ENCODE measurements at places on chromosomes 3 and 15.

DNA sequence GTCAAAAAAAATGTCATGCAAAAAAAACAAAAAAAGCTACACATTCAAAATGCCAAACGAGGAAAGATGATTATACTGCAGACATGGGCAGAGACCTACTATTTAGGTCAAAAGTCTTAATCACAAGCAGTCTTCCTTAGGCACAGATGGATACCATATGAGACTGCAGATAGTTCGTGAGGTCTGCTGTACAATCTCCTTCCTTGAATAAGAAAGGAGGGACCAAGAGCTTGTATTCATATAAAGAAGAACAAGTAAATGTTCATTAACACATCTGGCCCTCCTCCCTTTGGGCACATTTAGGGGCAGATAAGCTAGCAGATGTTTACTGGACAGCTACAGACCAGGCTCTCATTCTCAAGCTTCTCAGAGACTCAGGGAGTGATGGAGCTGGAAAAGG lies 45.3 kb downstream of the ANXA2 start:
- DNase-seq = no peak

DNA sequence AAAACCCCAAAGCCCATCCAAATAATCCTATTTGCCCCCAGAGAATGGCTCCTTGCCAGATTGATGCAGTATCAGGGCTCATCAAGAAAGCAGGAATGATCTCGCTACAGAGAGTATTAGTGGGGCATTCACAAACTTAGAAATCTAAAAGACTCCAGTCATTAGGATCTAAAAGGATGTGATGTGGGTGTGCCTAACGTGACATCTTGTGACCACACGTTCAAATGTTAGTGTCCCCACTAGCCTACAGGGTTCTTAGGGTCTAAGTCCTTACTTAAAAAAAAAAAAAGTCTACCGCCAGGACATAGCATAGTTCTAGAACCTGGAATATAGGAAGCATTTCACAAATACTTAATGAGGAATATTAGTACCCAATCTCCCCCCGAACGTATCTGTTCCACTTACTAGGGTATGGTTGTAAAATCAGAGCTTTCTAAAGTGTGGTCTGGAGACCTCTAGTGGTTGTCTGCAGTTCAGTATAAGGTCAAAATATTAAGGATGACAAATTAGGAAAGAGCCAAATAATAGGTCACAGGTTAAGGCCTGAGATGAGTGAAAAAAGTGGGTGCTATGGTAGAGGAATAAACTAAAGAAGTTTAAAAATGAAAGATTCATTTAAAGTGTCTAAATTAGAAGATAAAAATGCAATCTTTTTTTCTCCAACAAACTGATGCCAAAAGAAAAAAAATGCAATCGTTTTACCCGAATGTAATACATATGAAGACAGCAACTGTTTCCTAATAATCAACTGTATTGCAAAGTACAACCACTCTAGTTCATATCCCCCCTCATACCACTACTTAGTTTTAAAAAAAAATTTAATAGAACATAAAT lies 4.2 kb upstream of the CHRM5 start:
- no peak for DNase-seq

GRCh38 chr15:72156928-72157327 lies 38.7 kb downstream of the SENP8 start:
- no peak for DNase-seq

DNA sequence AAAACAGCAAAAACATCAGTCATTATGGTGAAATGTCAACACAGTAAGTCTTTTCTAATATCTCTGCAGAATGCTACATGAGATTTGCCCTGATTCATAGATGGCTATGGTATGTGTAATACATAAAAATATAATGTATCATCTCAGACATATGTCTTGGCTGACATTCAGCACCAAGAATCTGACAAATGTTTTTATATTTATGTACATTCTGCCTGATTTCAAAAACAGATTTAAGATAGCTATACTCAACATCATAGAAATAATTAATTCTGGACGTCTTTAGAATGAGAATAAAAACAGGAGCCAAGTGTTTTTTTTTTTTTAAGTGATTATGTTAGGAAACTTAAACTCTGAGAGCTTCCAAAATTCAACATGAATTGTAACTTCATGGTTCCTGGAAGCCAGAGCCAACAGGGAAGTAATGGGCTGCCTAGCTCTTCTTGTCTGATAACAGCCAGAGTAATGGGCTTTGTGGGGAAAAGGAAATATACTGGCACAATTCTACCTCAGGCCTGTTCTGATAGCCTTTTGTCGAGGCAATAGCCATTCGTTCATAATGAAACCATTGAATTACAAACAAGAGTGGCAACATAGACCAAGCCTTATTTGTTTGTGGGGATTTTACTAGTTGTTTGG lies 184.4 kb downstream of the VGLL4 start:
- DNase-seq = no peak

DNA sequence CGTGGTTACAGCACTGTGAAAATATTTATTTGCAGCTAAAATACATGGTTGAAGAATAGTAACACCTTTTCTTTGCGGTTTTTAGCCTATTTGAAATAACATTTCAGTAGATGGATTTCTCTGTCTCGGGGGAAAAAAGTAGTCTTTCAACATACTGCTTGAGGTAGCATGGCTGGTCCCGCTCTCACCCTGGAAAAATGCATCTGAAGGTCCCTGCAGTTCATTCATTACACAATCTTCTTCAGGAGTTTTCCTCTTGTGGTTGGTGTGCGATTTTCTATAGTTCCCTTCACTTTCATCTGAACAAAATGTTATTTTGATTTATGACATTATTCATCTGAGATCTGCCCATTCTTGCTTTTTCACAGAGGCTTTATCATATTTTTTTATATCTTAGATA lies 75.9 kb downstream of the STRIT1 start:
- DNase-seq = no peak

- DNase-seq = no peak
Observed at GRCh38 chr15:59259137-59259943, 52.7 kb downstream of the LDHAL6B start.

DNA sequence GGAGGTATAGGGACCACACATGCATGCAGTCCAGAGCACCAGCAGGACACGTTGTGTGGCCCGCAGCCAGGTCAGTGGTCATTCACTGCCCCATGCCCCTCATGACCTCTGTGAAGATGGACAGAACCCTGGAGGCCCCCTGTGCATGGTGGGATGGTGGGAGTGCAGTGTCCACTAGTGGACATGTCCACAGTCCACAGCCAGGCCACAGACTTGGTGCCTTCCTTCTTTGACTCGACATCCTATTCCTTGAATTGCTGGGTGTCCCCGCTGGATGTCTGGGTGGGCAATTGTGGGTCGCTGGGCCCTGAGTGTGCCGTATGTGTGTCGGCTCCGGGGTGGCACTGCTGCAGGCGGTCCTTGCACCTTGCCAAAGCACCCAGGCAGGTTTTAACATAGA lies 35.7 kb downstream of the KLF15 start:
- DNase-seq = no peak

- no peak for DNase-seq
Observed at GRCh38 chr3:156030723-156031122, 89.7 kb upstream of the KCNAB1 start.

DNA sequence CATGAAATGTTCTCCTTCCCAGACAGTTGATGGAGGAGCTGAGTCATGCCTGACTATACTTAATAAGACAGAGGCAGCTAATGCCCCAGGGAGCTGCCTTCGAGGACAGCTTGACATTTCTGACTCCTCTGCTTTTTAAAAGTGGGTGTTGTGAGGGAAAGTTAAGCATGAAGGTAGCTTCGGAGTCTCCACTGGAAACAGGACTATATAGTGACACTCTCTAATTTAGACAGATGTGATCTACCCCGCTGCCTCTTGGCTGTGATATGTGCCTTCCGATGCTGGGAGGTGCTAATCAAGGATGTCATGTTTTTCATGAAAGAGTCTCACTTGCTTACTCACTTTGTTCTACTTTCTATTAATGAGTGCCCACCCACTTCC lies 72.7 kb downstream of the IL1RAP start:
- DNase-seq = no peak

GRCh38 chr3:67094774-67095173 lies 96.7 kb downstream of the KBTBD8 start:
- no peak for DNase-seq

- no peak for DNase-seq
Observed at GRCh38 chr3:8649757-8650156, 5.2 kb upstream of the SSUH2 start.

DNA sequence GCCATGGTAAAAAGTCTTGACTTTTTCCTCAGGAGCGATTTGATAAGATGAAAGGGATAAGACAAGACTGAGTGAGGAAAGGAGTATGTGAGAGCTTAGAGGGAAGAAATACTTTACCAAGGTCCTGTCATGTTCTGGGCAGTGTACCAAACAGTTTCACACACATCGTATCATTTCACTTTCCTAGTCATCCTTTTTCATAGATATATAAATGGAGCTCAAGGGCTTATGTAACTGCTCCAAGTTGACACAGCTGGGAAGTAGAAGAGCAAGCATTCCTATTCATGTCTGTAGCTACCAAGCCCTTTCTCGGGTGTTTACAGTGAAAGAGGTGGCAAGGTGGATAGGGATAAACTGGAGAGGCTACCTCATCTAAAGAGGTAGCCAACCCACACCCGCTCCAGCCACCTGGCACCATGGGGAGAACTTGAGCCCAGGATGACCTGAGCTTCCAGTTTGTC lies 57.4 kb downstream of the MRPS25 start:
- no peak for DNase-seq

- no peak for DNase-seq
Observed at GRCh38 chr3:126969586-126969985, 13.3 kb upstream of the PLXNA1 start.

DNA sequence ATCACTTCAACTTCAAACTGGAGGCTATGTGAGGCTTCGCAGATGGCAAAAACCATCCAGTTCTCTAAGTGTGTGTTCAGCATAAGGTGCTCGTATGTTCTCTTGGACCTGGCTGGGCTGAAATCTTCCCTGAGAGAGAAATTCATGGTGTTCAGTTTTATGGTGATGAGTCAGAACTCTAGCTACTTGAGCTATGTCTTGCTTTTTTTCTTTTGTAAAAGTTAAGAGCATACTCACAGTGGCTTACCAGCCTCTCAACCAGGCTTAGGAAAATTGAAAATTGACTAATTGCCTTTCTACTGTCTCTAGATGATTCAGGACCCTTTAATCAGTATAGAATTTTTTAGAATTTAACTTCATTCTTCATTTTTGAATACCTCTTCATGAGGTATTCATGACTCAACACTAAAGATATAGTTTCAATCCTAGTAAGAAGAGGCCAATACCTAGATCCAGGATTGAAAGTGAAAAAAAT lies 617.5 kb downstream of the TBL1XR1 start:
- DNase-seq = no peak

DNA sequence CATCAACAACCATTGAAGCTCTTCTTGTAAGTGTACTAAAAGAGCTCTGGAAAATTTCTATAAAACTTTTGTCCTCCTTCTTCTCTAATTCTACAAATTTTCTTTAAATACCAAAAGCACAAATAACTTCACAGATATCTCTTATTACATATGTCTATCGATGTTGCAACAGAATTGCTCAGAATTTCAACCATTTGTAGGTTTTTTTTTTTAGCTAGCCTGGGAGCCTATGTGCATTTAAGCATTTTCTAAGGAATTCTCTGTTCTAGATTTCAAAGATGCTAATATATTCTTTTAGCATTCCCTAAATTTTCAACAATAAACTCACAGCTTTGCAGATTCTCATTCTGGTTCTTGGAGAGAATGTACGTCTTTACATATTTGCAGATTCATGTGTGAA lies 774.3 kb upstream of the NR2F2 start:
- DNase-seq = no peak

DNA sequence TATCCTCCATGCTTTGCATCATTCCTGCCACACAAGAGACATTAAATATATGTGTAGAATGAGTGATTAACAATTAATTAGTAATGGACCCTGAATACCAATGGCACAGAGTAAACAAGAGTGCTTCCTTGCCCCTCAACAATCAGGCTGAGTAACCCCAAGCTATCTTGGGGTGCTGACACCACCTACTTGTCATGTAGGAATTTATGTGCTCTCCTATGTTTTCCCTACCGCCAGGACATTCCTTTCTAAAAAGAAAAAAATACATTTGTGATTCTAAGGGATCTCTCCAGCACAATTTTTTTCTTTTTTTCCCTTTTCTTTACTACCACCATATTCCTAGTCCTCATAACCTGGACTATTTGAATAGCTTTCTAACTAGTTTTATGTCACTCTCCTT lies 449.1 kb downstream of the MFSD1 start:
- DNase-seq = no peak

GRCh38 chr3:132293251-132293650 lies 24.0 kb upstream of the ACP3 start:
- DNase-seq = no peak

- DNase-seq = no peak
Observed at GRCh38 chr3:134795746-134796280, 753 bp downstream of the EPHB1 start.

GRCh38 chr3:176714034-176714433 lies 483.2 kb downstream of the TBL1XR1 start:
- DNase-seq = no peak

- DNase-seq = no peak
Observed at GRCh38 chr3:46187876-46188275, 20.2 kb downstream of the CCR1 start.

DNA sequence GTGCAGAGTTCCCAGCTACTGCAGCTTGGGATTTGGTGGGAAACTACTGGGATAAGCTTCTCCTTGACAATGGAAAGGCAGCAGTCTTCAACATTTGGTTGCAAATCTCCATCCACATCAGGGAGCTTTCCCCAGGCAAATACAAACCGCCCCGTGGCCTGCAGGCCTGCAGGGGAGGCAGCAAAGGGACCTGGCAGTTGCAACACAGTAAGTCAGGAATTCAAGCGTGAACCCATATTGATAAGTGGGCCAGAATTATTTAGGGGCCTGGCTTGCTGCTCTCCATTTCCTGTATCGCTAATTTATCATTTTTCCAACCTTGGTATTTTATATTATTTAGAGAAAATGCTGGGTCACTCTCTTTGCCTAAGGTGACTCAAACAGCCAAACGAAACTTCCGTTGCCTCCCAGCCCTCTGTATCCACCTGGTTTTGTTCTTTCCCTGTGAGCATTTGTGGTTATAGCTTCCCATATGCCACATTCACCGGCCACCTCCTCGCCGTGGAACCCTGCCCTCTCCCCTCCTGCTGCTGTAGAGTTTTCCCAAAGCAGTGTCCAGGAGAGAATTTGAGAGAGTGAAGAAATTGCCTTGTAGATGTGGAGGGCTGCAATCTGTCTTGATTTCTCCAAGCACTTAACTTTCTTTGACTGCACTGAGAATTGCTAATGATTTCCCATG lies 34.8 kb downstream of the B3GALNT1 start:
- DNase-seq = no peak

DNA sequence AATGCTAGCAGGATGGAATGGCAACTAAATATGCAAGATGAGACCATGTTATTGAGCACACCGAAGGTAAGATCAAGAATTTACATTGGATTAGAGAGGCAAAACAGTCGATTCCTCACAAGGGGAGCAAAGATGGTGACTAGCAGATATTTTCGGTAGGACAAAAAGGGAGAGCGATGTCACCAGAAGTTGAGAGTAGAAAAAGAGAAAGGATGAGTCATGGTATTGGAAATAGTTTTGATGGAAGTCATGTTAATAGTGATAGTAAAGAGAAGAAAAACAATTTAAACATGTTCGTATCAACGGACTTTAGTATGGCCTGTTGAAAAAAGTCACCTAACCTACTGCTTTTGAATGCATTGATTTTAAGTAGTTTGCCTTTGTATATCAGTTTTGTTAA lies 55.0 kb downstream of the UBE2E2 start:
- DNase-seq = no peak

All from T follicular helper cell (primary cell).